ENCODE measurements at places on chromosomes 4 and X.
A peak's percentile ranks its signal among the peaks of the same experiment; 100 is the strongest.

DNA sequence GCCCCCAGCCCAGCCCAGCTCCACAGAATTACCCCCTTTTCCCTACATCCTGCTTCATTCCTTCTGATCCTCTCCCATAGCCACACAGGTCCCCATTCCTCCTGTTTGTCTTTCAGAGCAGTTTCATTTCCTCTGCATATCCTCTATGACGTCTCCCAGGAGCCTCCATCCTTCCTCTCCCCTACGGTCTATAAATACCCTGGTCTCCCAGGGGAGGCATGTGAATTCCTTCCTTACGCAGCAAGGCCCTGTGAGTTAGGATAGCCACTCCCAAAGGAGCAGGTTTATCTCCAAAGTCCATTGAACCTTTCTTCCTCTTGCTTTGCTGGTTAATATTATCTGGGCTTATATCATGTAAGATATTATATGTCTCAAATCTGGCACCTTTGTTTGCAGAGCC lies 8.4 kb upstream of the APLN start:
- no peak overlapping the region for H3K4me3 ChIP-seq
- no peaks in the 10 kb centered on the region for H3K27me3 ChIP-seq
- no peaks in the 10 kb centered on the region for H3K4me1 ChIP-seq
- H3K27ac ChIP-seq: no peak overlapping the region

- no peak for DNase-seq
- no peak overlapping the region for H3K4me3 ChIP-seq
- no peaks in the 10 kb centered on the region for H3K4me1 ChIP-seq
- H3K27ac ChIP-seq: no peak overlapping the region
Observed at GRCh38 chrX:2507904-2508627, 7.3 kb upstream of the DHRSX start.

DNA sequence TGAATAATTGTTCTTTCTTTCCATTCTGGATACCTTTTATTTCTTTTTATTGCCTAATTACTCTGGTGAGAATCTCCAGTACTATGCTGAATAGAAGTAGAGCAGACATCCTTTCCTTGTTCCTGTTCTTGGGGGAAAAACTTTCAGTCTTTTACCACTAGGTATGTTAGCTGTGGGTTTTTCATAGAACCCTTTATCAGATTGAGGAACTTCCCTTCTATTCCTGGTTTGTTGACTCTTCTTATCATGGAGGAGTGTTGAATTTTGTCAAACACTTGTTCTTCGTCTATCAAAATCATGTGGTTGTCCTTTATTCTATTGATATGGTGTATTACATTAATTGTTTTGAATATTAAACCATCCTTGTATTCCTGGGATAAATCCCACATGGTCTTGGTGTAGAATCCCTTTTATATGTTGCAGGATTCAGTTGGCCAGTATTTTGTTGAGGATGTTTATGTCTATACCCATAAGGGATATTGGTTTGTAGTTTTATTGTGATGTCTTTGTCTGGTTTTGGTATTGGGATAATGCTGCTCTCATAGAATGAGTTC lies 23.6 kb downstream of the SH3BP2 start:
- H3K27me3 ChIP-seq: no peaks in the 10 kb centered on the region
- no peaks in the 10 kb centered on the region for H3K36me3 ChIP-seq
- H3K4me1 ChIP-seq: peaks cover 51% of the 10 kb centered on the region
- H3K4me3 ChIP-seq: no peak overlapping the region
- no peak overlapping the region for H3K27ac ChIP-seq

- no peak for DNase-seq
- H3K27me3 ChIP-seq: no peaks in the 10 kb centered on the region
- no peak overlapping the region for H3K4me3 ChIP-seq
- H3K4me1 ChIP-seq: no peaks in the 10 kb centered on the region
- H3K27ac ChIP-seq: no peak overlapping the region
Observed at GRCh38 chrX:119252716-119253115, 16.6 kb downstream of the PGRMC1 start.

DNA sequence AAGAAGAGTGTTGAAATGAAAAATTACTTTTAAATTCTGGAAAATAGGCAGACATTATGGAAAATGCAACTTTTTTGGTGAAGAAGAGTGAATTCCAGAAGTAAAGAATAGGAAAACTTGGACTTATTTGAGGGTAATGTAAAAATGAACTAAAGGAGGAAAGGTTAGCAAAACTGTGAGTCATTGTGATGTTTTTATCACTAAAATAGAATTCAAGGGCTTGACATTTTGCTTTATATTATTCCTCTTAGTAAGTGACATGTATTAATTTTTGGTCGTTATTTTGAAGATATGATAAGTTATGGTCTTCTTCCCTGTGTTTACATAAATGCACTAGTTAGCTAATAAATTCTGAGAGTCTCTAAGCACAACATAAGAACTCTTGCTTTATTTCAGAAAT lies 390.9 kb downstream of the FAT4 start:
- no peaks in the 10 kb centered on the region for H3K36me3 ChIP-seq
- no peak overlapping the region for H3K4me3 ChIP-seq
- H3K27me3 ChIP-seq: no peaks in the 10 kb centered on the region
- H3K4me1 ChIP-seq: no peaks in the 10 kb centered on the region
- DNase-seq: no peak

- no peaks in the 10 kb centered on the region for H3K36me3 ChIP-seq
- no peaks in the 10 kb centered on the region for H3K4me1 ChIP-seq
- H3K27me3 ChIP-seq: no peaks in the 10 kb centered on the region
- no peak overlapping the region for H3K27ac ChIP-seq
Observed at GRCh38 chrX:3527166-3527565, 180.7 kb upstream of the MXRA5 start.

DNA sequence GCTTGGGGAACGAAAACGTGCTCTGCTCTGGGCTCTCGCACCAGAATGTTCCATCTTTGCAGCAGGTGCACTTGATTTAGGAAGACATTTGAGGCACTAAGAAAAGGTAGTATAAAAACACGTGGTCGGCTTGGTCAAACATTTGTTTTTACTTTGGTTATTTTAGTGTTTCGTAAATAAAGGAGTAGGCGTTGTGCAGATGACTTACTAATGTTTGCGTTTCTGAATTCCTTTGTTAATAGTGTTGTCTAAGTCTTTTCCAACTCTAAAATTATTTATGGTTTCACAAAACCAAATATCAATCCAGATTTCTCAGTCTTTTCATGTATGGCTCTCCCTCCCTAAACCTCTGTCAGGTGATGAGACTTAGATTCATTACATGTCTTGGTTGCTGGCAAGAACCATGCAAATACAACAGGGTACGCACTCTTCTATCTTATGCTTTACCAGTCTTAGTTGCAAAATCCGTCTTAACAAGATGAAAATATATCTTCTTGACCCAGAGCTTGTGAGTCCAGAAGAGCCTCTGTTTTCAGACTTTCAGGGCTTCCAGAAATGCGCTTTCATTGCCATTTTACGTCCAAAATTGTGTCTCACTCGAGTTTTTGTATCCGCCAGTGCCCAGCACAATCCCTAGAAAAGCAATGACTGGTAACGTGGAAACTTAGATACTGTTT lies 686 bp downstream of the MTHFD2L start:
- peaks cover 35% of the 10 kb centered on the region for H3K4me1 ChIP-seq
- no peaks in the 10 kb centered on the region for H3K36me3 ChIP-seq
- no peaks in the 10 kb centered on the region for H3K27me3 ChIP-seq
- DNase-seq: no peak
- H3K4me3 ChIP-seq: peak overlapping the region; percentile 86

DNA sequence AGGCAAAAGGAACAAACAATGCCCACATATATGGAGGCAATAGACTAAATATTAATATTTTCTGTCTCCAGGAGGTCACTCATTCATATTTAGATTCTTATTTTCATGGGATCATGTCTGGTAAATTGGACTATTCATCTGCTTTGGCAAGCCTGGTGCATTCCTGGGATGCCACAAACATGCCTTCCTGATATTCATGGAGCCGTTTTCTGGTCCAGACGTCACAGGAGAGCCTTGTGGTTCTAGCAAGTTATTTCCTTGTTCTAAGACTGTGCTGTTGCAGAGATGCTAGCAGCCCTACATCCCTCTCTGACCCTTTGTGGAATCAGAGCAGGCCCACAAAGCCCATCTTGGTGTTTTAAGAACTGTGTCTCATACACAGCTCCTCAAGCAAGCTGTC lies 16.1 kb upstream of the EXOSC9 start:
- DNase-seq: no peak
- H3K27ac ChIP-seq: no peak overlapping the region
- H3K36me3 ChIP-seq: no peaks in the 10 kb centered on the region
- H3K4me3 ChIP-seq: no peak overlapping the region
- H3K4me1 ChIP-seq: no peaks in the 10 kb centered on the region
- no peaks in the 10 kb centered on the region for H3K27me3 ChIP-seq

GRCh38 chrX:34875204-34875603 lies 67.4 kb upstream of the FAM47B start:
- DNase-seq: no peak
- no peaks in the 10 kb centered on the region for H3K4me1 ChIP-seq
- H3K36me3 ChIP-seq: no peaks in the 10 kb centered on the region
- no peak overlapping the region for H3K4me3 ChIP-seq

DNA sequence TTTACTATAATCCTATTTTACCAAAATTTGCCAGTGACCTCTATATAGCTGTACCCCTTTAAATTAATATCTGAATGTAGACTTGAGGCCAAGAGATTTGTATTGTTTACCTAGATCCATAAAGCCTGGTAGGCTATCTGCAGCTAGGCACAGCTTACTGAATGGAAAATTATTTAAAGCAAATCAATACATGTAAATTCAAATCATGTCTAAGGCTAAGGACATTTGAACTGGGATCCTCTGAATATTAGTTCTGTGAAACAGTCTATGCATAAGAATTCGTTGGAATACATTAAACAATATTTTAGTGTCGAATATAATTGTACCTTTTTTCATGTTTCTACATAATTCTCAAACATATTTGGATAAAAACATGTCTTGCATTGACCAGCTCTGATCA lies 1.6 kb downstream of the UGT2A3 start:
- no peak overlapping the region for H3K27ac ChIP-seq
- DNase-seq: no peak
- H3K4me1 ChIP-seq: no peaks in the 10 kb centered on the region

DNA sequence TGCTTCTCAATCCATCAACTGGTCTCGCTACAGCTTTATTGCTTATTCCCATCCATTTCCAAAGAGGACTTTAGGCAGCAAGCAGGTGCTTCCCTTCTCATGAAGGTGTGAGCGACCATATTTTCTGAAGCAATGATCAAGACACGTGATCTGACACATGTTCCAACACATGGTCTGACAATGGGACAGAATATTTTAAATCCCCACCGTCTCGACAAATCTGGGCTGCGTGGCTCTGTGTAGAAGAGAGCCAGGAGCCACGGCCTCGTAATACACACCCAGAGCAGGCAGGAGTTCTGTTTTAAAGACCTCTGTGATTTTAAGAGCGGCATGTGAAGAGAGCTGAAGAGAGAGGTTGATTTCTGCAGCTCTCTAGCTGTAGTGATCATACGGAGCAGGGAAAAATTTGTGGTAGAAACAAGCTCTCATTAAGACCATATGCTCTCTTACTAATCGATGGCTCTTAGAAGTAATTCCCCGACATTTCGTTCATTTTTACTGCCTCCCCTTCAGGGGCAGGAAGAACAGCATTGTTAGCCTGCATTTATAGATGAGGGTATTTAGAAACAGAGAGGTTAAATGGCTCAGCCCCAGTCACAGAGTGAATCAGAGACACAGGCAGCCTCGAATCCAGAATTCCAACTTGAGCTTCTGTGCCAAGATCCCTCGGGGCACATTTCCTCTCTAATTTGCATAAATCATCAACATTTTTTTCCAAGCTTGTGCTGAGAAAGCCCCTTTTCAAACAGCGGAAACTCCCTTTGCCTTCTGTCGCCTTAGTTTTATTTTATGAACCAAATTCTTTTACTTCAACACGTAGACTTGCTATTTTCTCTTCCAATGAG lies 91.0 kb upstream of the BCOR start:
- no peaks in the 10 kb centered on the region for H3K27me3 ChIP-seq
- H3K4me1 ChIP-seq: no peaks in the 10 kb centered on the region
- no peak overlapping the region for H3K4me3 ChIP-seq
- H3K36me3 ChIP-seq: no peaks in the 10 kb centered on the region
- DNase-seq: no peak

DNA sequence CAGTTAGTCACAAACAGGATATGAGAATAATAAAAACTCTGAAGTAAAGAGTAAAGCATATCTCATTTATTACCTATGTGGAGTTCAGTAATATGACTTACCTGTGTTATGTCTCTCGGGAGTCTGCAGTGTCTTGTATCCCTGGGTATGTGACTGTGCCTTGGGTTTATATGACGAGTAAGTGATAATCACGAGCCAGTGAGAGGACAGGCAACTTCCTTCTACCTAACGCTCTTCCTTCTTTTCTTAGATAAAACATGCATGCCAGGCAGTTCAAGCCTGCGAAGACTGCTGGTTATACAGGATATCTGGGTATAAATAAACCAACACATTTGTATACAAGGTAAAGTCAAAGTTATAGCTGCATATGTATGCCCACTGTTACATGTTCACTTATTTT lies at the start of gene HPGDS:
Gene HPGDS, minus strand, starts transcription at position 143 of the 400 bp plus-strand sequence. CDS start 8,207 bp downstream, outside the sequence.
- no peaks in the 10 kb centered on the region for H3K4me1 ChIP-seq
- H3K27ac ChIP-seq: no peak within 1 kb of the TSS
- no peaks in the 10 kb centered on the region for H3K27me3 ChIP-seq
- no peak within 1 kb of the TSS for H3K4me3 ChIP-seq
- no peaks in the 10 kb centered on the region for H3K36me3 ChIP-seq

DNA sequence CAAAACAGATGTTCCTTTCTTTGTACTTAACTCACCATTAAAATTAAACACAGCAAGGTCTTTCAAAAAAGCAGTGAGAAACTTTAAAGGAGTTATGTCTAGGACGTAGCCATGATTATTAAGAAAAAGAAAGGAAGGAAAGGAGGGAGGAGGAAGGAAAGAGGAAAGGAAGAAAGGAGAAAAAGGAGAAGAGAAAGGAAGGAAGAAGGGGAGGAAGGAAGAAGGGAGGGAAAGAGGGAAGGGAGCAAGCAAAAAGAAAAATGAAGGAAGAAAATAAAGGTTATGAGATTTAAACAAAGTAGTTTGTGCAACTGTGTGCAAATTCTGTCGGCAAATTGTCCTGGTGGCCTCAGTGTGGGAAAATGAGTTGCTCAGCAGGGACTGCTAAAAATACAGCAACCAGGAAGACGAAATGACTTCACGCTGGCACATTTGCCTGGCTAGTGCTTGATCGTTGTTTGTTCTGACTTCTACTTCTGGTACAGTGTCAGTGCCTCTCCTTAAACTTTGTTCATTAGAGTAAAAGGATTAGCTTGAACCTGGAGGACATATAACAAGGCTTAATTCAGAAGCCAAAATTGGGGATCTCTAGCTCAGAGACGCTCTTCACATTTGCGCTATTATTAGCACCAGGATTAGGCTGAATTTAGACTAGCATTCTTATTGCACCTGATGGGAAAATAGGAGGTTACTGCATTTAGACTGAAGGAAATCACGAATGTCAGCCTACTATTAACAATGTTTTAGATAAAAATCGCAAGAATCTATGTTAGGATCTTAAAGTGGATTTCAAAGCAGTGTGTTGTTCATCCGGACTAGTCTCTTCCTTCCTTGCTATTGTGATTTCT lies 81.2 kb downstream of the DCK start:
- H3K36me3 ChIP-seq: no peaks in the 10 kb centered on the region
- no peak overlapping the region for H3K4me3 ChIP-seq
- no peaks in the 10 kb centered on the region for H3K4me1 ChIP-seq

GRCh38 chr4:123415977-123416376 lies 19.4 kb downstream of the SPRY1 start:
- H3K4me3 ChIP-seq: no peak overlapping the region
- no peaks in the 10 kb centered on the region for H3K4me1 ChIP-seq
- H3K27me3 ChIP-seq: no peaks in the 10 kb centered on the region
- no peak for DNase-seq

- H3K27ac ChIP-seq: no peak overlapping the region
- no peaks in the 10 kb centered on the region for H3K36me3 ChIP-seq
- H3K4me3 ChIP-seq: no peak overlapping the region
- no peaks in the 10 kb centered on the region for H3K4me1 ChIP-seq
- no peak for DNase-seq
- no peaks in the 10 kb centered on the region for H3K27me3 ChIP-seq
Observed at GRCh38 chrX:110966839-110967238, 129.2 kb upstream of the PAK3 start.
